Activated T-helper 1 cell treated with anti-CD3 and anti-CD28 coated beads, Interleukin-12 subunit alpha, Interleukin-12 subunit beta, Interleukin-2, Interleukin-4 antibody, amounts not matched to agents 30 ng/mL and 10 ng/mL and 1 ng/mL, durations not matched to agents 14 hours and 24 hours and 36 hours (primary cell): ENCODE measurements at places on chromosomes 12 and 14. TPM values are rescaled to one million over a fixed set of nuclear protein-coding genes. Genes with fewer than 3 reads are reported as not detected.
A peak's percentile ranks its signal among the peaks of the same experiment; 100 is the strongest.

A2M gene
- not detected in 2 replicates for total RNA-seq

PAPOLA gene
- 191 and 217 TPM in 2 replicates for total RNA-seq

DPPA3 gene
- not detected in 2 replicates for total RNA-seq

NDUFB1 gene
- 73.3 and 83.5 TPM in 2 replicates for total RNA-seq

KRT78 gene
- not detected in 2 replicates for total RNA-seq

GNB3 gene
- total RNA-seq: 1.6 and 1.7 TPM in 2 replicates

LYZ gene
- total RNA-seq: not detected in 2 replicates

OASL gene
- 2.4 and 3.1 TPM in 2 replicates for total RNA-seq

SAMD4A gene
- total RNA-seq: 1.8 TPM in 2 replicates

ADSS1 gene
- 1.1 and 1.2 TPM in 2 replicates for total RNA-seq

RNASE1 gene
- not detected in 2 replicates for total RNA-seq

C14orf180 gene
- not detected in 2 replicates for total RNA-seq

DNA sequence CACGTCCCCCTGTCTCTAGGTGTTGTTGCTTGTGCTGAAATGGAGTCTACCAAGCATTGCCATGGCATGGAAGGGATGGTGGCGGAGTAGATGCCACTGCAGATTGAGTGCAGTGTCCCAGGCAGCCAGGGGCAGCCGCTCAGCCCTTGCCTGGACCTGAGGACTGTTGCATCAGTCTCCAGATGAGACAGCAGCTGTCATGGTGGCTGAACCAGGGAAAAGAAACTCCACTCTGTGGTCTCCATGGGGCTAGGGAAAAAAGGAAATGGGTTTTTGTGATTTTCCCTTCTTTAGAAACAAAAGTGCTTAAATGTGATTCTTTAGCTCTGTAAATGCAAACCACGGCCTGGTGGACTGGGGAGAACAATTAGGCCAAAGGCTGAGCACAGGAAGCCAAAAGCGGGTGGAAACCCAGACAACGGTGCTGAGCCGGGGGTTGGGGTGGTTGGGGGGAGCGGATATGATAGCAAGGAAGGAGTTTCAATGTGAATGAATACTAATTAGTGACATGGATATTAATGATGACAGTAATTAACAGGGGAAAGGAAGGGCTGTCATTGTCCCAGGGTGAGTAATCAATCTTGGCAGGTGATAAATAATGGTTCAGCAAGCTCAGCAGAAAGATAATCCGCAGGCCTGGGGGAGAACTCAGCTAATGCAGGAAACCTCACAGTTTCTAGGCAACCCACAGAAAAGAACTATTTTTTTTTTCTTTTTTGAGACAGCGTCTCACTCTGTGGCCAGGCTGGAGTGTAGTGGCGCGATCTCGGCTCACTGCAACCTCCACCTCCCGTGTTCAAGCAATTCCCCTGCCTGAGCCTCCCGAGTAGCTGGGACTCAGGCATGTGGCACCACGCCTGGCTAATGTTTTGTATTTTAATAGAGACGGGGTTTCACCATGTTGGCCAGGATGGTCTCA, 442.6 kb downstream of the DPF3 start:
- peaks cover 13% of the 10 kb centered on the region for H3K36me3 ChIP-seq
- peaks cover 65% of the 10 kb centered on the region for H3K4me1 ChIP-seq
- peaks cover 1% of the 10 kb centered on the region for H3K27me3 ChIP-seq
- peak; percentile 41 for DNase-seq

GRCh38 chr14:104235686-104236085, 97.3 kb downstream of the KIF26A start:
- no peak for DNase-seq
- H3K36me3 ChIP-seq: no peaks in the 10 kb centered on the region
- H3K27me3 ChIP-seq: peaks cover 2% of the 10 kb centered on the region
- no peak overlapping the region for H3K27ac ChIP-seq
- H3K4me1 ChIP-seq: no peaks in the 10 kb centered on the region
- H3K4me3 ChIP-seq: no peak overlapping the region

DNA sequence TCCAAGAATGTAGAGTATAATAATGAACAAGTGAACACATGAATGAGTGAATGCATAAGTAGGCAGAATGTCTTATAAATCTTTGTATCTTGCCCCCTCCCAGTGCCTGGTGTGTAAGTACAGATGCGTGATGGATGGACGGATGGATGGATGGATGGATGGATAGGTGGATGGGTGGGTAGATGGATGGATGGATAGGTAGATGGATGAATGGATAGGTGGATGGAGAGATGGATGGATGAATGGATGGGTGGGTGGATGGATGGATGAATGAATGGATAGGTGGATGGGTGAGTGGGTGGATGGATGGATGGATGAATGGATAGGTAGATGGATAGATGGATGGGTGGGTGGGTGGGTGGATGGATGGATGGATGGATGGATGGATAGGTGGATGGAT, 74.4 kb downstream of the CLMN start:
- DNase-seq: no peak
- H3K4me1 ChIP-seq: no peaks in the 10 kb centered on the region
- H3K27me3 ChIP-seq: peaks cover 7% of the 10 kb centered on the region
- H3K27ac ChIP-seq: no peak overlapping the region
- H3K4me3 ChIP-seq: no peak overlapping the region
- H3K36me3 ChIP-seq: peaks cover 2% of the 10 kb centered on the region

- no peak for DNase-seq
- no peak overlapping the region for H3K4me3 ChIP-seq
- H3K4me1 ChIP-seq: peaks cover 5% of the 10 kb centered on the region
- H3K27me3 ChIP-seq: no peaks in the 10 kb centered on the region
- H3K27ac ChIP-seq: no peak overlapping the region
These were observed 28.6 kb downstream of the AACS start for GRCh38 chr12:125093681-125094330.

DNA sequence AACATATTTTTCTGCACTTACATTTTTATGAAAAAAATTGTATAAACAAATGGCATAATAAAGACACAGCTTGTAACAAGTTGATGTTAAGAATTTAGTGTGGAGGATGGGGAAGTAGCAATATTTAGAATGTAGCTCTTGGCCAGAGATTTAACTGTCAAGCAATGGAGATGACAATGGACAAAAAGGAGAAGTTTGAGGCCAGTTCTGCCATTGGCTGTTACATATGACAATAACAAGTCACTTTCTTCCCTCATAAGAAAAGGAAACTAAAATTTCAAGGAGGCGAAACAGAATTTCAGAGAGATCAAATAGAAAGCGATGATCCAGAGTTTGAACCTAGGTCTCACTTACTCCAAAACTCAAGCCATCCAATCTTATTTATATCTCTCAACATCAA, 122.8 kb upstream of the CCDC175 start:
- no peaks in the 10 kb centered on the region for H3K36me3 ChIP-seq
- H3K4me3 ChIP-seq: no peak overlapping the region
- DNase-seq: no peak
- no peaks in the 10 kb centered on the region for H3K4me1 ChIP-seq
- H3K27ac ChIP-seq: no peak overlapping the region

GRCh38 chr14:68476212-68477109, 316.4 kb downstream of the ZFP36L1 start:
- no peaks in the 10 kb centered on the region for H3K36me3 ChIP-seq
- H3K27ac ChIP-seq: no peak overlapping the region
- peaks cover 2% of the 10 kb centered on the region for H3K27me3 ChIP-seq
- H3K4me3 ChIP-seq: no peak overlapping the region
- DNase-seq: no peak

- H3K4me1 ChIP-seq: no peaks in the 10 kb centered on the region
- H3K27me3 ChIP-seq: no peaks in the 10 kb centered on the region
- H3K36me3 ChIP-seq: peaks cover 2% of the 10 kb centered on the region
- H3K4me3 ChIP-seq: no peak overlapping the region
- no peak for DNase-seq
These were observed 6.6 kb downstream of the COA8 start for GRCh38 chr14:103569408-103569807.

- H3K4me3 ChIP-seq: no peak overlapping the region
- no peaks in the 10 kb centered on the region for H3K27me3 ChIP-seq
- peaks cover 4% of the 10 kb centered on the region for H3K4me1 ChIP-seq
- H3K36me3 ChIP-seq: peaks cover 1% of the 10 kb centered on the region
These were observed 76.7 kb downstream of the DIP2B start for GRCh38 chr12:50581226-50582184.

- H3K27me3 ChIP-seq: no peaks in the 10 kb centered on the region
- no peak overlapping the region for H3K4me3 ChIP-seq
- DNase-seq: no peak
These were observed 420.1 kb downstream of the DIO2 start for GRCh38 chr14:79791055-79791732.

- H3K27me3 ChIP-seq: peaks cover 11% of the 10 kb centered on the region
- no peak overlapping the region for H3K4me3 ChIP-seq
- DNase-seq: no peak
These were observed 38.2 kb upstream of the ZNF641 start for GRCh38 chr12:48388938-48389337.

GRCh38 chr12:108850854-108851573, 6.4 kb downstream of the SSH1 start:
- no peak overlapping the region for H3K4me3 ChIP-seq
- H3K4me1 ChIP-seq: peaks cover 27% of the 10 kb centered on the region
- H3K27ac ChIP-seq: no peak overlapping the region
- no peak for DNase-seq

GRCh38 chr12:99649551-99649950, 2.0 kb downstream of the GARIN6 start:
- H3K27ac ChIP-seq: no peak overlapping the region
- DNase-seq: no peak
- no peaks in the 10 kb centered on the region for H3K27me3 ChIP-seq
- no peak overlapping the region for H3K4me3 ChIP-seq
- no peaks in the 10 kb centered on the region for H3K4me1 ChIP-seq

DNA sequence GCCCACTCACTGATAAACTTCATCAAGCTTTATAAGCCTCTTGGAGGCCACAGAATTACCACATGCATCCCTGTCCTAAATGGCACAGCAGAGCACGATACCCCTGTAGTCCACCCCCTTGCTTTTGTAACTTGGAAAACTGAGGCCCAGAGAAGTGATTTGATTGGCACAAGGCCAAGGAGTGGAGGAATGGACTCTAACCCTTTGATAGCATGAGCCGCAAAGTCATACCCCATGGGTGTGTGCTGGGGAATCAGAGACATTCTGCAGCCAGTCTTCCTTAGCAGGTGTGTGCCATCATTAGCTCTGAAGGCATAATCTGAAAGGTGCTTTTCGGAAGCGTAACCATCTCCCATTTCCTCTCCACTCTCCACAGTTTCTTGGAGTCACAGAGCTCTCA, 28.5 kb upstream of the PWP1 start:
- no peak for DNase-seq
- H3K27me3 ChIP-seq: no peaks in the 10 kb centered on the region
- no peak overlapping the region for H3K4me3 ChIP-seq
- peaks cover 8% of the 10 kb centered on the region for H3K36me3 ChIP-seq
- peaks cover 4% of the 10 kb centered on the region for H3K4me1 ChIP-seq
- H3K27ac ChIP-seq: peak overlapping the region; percentile 34

DNA sequence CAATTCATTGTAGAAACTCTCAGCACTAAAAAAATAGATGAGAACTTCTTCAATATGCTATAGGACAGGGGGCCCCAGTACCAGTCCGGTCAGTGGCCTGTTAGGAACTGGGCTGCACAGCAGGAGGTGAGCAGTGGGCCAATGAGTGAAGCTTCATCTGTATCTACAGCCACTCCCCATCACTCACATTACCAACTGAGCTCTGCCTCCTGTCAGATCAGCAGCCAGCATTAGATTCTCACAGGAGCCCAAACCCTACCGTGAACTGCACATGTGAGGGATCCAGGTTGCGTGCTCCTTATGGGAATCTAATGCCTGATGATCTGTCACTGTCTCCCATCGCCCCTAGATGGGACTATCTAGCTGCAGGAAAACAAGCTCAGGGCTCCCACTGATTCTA, 15.7 kb upstream of the ANO2 start:
- H3K4me1 ChIP-seq: no peaks in the 10 kb centered on the region
- peaks cover 5% of the 10 kb centered on the region for H3K27me3 ChIP-seq
- H3K27ac ChIP-seq: no peak overlapping the region
- no peaks in the 10 kb centered on the region for H3K36me3 ChIP-seq
- DNase-seq: no peak

DNA sequence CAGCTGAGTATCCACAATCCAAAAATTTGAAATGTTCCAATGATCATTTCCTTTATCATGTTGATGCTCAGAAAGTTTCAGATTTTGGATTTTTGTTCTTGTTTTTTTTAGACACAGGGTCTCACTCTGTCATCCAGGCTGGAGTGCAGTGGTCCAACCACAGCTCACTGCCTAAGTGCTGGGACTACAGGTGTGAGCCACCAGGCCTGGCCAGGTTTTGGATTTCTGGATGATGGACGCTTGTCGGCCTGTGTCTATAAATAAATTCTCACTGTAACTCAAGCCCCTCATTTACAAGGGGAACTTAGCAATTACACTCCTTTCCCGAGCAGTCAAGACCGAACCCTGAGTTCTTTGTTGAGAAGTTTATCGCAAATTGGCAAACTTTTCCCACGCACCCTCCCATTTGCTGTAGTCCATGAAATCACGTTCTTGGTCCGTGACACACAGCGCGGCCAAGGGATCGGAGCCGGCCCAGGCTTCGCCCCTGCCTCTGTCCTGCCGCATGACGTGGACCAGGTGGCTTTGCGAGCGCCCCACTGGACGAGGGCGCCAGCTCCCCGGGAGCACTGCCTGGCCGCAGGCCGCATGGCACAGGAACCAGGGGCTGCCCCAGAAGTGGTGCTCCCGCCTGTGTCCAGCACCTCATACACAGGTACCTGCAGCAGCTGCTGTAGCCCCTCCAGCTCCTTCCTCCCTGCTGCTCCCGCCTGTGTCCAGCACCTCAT, 14.0 kb upstream of the ANKLE2 start:
- DNase-seq: no peak
- H3K36me3 ChIP-seq: peaks cover 40% of the 10 kb centered on the region
- H3K4me1 ChIP-seq: peaks cover 14% of the 10 kb centered on the region
- H3K4me3 ChIP-seq: no peak overlapping the region
- H3K27me3 ChIP-seq: no peaks in the 10 kb centered on the region
- no peak overlapping the region for H3K27ac ChIP-seq

- H3K4me3 ChIP-seq: no peak overlapping the region
- no peaks in the 10 kb centered on the region for H3K36me3 ChIP-seq
- no peak overlapping the region for H3K27ac ChIP-seq
- no peaks in the 10 kb centered on the region for H3K27me3 ChIP-seq
- DNase-seq: no peak
These were observed 114.6 kb upstream of the SINHCAF start for GRCh38 chr12:31440586-31440985.

GRCh38 chr12:97006585-97006984, 99.5 kb downstream of the NEDD1 start:
- H3K4me1 ChIP-seq: no peaks in the 10 kb centered on the region
- H3K27ac ChIP-seq: no peak overlapping the region
- H3K4me3 ChIP-seq: no peak overlapping the region
- no peak for DNase-seq
- peaks cover 8% of the 10 kb centered on the region for H3K27me3 ChIP-seq
- H3K36me3 ChIP-seq: no peaks in the 10 kb centered on the region
